ENCODE measurements at places on chromosomes 6 and 20. TPM values are rescaled to one million over a fixed set of nuclear protein-coding genes. Genes with fewer than 3 reads are reported as not detected.
A peak's percentile ranks its signal among the peaks of the same experiment; 100 is the strongest.

GRCh38 chr6:81556551-81556950 is 195.9 kb downstream of the TENT5A start:
- no peak overlapping the region for H3K27ac ChIP-seq
- no peaks in the 10 kb centered on the region for H3K27me3 ChIP-seq
- peaks cover 7% of the 10 kb centered on the region for H3K4me1 ChIP-seq
- DNase-seq: no peak
- no peaks in the 10 kb centered on the region for H3K36me3 ChIP-seq
- H3K4me3 ChIP-seq: no peak overlapping the region

DNA sequence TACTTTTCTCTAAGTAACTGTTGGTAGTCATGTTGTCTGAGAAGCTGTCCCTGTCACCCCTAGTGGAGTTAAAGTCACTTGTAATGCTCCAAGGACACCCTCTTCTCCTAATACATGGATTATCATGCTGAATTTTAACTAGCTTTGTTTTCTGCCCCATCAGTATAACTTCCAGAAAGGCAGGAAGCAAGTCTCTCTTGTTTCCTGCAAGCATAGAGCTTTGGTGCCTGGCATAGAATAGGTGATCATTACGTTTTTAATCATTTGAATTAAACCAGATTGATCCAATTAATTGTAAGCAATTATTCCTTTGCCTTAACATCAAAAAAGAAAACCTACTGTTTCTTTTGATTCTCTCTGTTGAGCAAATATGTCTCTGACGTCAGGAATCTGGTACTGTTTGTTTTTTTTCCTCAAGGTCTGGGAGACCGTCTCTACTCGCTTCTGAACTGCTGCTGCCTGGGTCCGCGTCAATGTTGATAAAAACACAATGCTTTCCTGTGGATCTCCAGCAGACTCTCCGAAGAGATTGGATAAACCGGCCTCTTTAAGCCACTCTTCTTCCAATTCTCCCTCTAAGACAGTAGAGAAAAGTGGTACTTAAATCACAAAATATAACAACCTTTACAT is 71.8 kb downstream of the ARHGAP18 start:
- H3K27ac ChIP-seq: no peak overlapping the region
- no peak overlapping the region for H3K4me3 ChIP-seq
- H3K36me3 ChIP-seq: no peaks in the 10 kb centered on the region
- DNase-seq: peak; percentile 91

- H3K4me3 ChIP-seq: peak overlapping the region; percentile 24
- no peaks in the 10 kb centered on the region for H3K36me3 ChIP-seq
- peaks cover 9% of the 10 kb centered on the region for H3K4me1 ChIP-seq
Measured at GRCh38 chr6:106510090-106510970, 119.0 kb downstream of the RTN4IP1 start.

- H3K4me3 ChIP-seq: no peak overlapping the region
- no peak overlapping the region for H3K27ac ChIP-seq
- DNase-seq: no peak
Measured at GRCh38 chr6:56241124-56241802, 6.1 kb downstream of the COL21A1 start.

- peaks cover 7% of the 10 kb centered on the region for H3K4me1 ChIP-seq
- DNase-seq: peak; percentile 85
- H3K27ac ChIP-seq: peak overlapping the region; percentile 87
Measured at GRCh38 chr20:35886537-35886936, 67.8 kb downstream of the SCAND1 start.

DNA sequence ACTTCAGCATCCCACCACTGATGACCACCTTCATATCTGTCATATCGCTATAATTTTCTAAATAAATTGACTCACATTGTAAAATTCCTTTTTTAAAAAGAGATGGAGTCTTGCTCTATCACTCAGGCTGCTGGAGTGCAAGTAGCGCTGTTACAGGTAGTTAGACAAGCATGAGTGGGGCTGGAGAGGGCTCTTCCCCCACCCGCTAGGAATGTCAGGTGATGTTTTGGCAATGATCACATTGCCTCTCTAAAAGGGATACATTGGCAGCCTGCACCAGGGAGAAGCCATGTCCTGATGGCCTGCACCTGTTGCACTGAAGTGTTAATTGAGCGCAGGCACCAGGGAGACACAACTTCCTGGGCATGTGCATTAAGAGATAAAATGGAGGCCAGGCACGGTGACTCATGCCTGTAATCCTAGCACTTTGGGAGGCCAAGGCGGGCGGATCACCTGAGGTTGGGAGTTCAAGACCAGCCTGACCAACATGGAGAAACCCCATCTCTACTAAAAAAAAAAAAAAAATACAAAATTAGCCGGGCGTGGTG is 16.9 kb upstream of the SLC22A16 start:
- no peak overlapping the region for H3K4me3 ChIP-seq
- peaks cover 32% of the 10 kb centered on the region for H3K4me1 ChIP-seq
- DNase-seq: no peak
- no peaks in the 10 kb centered on the region for H3K36me3 ChIP-seq

DNA sequence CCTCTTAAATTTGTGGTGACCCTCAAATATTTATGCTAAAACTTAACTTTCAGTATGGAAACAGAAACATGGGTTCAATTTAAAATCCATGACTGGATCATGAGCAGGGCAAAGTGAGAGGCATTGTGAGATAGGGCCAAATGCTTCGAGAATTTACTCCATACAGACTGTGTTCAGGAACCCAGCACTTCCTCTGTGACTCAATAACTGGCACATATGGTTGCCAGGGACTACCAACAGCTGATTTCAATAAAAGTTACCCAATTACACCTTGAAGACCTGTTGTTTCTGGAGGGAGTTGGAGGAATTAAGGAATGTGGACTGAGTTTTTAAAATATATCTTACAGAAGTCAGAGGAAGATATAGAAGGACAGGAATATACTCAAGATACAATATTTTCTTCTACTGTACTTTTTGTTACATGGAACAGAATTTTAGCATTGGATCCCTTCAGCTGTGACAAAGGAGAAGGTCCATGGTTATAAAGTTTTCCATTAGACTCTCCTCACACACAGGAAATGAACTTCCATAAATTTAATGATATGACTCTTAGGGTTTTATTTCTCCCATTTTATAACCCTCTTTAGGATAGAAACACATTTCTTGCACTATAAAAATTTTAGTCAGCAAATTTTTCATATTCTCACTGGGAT is 258.5 kb downstream of the KHDC1L start:
- H3K4me1 ChIP-seq: peaks cover 7% of the 10 kb centered on the region
- no peaks in the 10 kb centered on the region for H3K27me3 ChIP-seq
- H3K4me3 ChIP-seq: no peak overlapping the region
- no peak overlapping the region for H3K27ac ChIP-seq

DNA sequence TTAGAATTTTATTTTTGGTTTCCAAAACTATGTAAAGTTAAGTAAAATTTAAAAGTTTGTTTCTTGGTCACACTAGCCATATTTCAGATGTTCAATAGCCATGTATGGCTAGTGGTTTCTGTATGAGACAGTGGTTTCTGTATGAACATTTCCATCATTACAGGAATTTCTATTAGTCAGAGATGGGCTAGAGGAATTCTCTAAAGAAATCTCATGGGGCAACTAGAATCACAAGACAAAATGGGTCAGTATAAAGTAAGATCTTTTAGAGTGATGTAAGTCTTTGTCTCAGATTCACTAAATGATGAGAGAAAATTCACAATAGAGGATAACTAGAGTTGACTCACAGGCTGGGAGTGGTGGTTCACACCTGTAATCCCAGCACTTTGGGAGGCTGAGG is 149.0 kb downstream of the FUT9 start:
- no peak overlapping the region for H3K27ac ChIP-seq
- no peak for DNase-seq
- no peak overlapping the region for H3K4me3 ChIP-seq
- no peaks in the 10 kb centered on the region for H3K27me3 ChIP-seq
- H3K4me1 ChIP-seq: no peaks in the 10 kb centered on the region

- H3K36me3 ChIP-seq: no peaks in the 10 kb centered on the region
- peaks cover 14% of the 10 kb centered on the region for H3K4me1 ChIP-seq
- H3K27ac ChIP-seq: no peak overlapping the region
- no peak for DNase-seq
- no peaks in the 10 kb centered on the region for H3K27me3 ChIP-seq
- H3K4me3 ChIP-seq: no peak overlapping the region
Measured at GRCh38 chr6:36120539-36120938, 9.8 kb upstream of the MAPK13 start.

GRCh38 chr20:9467995-9468394 is 46.4 kb upstream of the LAMP5 start:
- no peak for DNase-seq
- no peak overlapping the region for H3K4me3 ChIP-seq
- H3K4me1 ChIP-seq: no peaks in the 10 kb centered on the region
- H3K27me3 ChIP-seq: no peaks in the 10 kb centered on the region
- no peak overlapping the region for H3K27ac ChIP-seq

DNA sequence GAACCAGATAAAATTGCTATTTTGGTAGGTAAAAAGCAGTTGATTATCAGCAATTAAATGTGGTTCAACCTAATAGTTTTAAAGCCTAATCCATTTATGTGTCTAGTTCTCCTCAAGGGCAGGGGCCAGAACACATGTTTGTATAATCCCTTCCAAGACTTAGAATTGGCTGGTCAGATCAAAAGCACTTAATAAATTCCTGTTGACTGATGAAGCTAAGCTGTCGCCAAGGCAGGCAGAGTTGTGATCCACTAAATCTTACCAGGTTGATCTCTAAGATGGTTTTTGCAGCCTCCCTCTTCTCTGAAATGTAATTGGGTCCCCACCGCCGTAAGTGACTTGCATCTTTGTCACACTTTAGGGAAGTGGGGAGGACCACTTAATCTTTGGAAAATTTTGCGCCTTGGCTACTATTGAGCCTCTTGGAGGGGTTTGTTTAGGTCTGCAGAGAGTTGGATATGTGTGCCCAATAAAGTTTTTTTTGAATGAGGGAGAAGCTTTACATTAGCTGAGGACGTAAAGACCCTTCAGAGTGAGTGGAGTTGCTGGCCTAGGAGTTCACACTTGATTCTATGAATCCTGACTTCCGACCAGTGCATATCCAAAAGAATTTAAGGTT is 65.9 kb downstream of the PHF20 start:
- no peak overlapping the region for H3K27ac ChIP-seq
- no peaks in the 10 kb centered on the region for H3K27me3 ChIP-seq
- H3K4me3 ChIP-seq: no peak overlapping the region
- no peaks in the 10 kb centered on the region for H3K4me1 ChIP-seq
- no peak for DNase-seq

DNA sequence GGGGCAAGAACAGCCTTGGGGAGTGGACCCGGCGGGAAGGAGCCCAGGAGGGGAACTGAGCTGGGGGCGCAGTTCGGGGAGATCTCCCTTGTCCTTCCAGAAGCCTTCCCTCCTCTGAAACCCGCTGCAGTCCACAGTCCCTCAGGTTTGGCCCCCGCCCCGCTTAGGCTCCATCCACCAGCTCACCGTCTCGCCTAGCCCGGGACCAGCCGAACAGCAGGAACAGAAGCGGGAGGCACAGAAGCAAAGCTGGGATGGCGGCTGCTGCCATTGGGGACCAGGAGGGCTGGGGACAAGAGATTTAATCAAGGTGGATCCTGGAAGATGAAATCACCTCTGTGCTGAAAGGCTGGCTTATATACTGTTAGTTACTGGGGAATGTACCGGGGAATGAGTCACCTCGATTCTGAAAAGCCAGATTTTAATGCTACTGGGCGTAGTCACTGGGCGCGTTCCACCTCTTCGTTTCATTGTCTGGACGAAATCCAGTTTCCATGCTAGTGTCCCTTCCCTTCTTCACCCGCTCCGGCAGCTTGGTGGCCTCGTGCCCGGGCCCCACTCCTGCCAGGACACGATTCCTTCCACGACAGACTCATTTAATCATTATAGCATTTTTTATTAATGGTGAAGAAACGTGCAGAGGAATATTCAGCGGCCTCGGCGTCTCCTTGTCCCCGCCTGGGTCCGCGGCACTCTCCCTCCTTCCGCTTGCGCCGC is at the start of gene RAET1L:
RAET1L (minus strand) TSS at position 332 of the 717 bp plus-strand sequence; CDS start at position 271, 61 bp downstream.
- DNase-seq: no peak
- no peak within 1 kb of the TSS for H3K4me3 ChIP-seq
- H3K27me3 ChIP-seq: peaks cover 90% of the 10 kb centered on the region
- no peaks in the 10 kb centered on the region for H3K36me3 ChIP-seq
- H3K27ac ChIP-seq: no peak within 1 kb of the TSS
- no peaks in the 10 kb centered on the region for H3K4me1 ChIP-seq

DNA sequence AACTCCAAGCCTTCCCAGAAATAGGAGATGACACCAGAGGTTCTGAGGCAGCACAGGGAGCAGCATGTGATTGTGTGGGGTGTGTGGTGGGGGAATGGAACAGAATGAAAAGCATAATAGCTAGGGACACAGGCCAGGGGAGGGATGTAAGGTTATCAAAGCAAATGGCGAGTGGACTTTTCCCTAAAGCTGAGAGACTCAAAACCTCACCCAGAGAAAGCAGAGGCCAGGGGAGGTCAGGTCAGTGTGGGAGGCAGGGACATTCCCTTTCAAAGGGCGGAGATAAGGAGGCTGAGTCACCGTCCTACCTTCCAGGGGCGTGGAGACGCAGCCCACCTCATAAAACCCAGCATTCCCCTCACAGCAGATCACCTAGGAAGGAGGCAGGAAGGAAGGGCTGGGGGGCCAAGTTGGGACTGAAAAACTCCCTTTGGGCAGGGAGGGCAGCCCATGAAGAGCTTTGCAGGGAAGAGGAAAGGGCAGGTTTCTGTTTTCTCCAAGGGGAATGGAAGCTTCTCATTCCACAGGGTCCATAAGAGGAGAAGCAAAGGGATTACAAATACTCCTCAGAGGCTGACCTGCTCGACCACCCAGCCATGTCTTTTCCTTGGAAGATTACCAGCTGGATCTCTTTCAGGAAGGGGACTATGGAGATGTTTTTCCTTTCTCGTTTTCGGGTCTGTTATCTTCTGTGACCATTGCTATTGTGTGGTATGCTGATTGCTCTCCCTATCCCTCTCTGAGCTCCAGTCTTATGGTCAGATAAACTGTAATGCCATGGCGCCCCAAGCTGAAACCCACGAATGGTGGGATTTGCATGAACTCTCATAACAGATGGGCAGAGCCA is 9.6 kb upstream of the LY6G5C start:
- H3K4me3 ChIP-seq: no peak overlapping the region
- H3K27ac ChIP-seq: no peak overlapping the region
- DNase-seq: no peak
- H3K27me3 ChIP-seq: no peaks in the 10 kb centered on the region

GRCh38 chr6:123990376-123990775 is 186.7 kb downstream of the NKAIN2 start:
- H3K36me3 ChIP-seq: no peaks in the 10 kb centered on the region
- no peak for DNase-seq
- no peak overlapping the region for H3K27ac ChIP-seq
- peaks cover 15% of the 10 kb centered on the region for H3K4me1 ChIP-seq

- peak overlapping the region; percentile 55 for H3K27ac ChIP-seq
- no peaks in the 10 kb centered on the region for H3K4me1 ChIP-seq
- no peaks in the 10 kb centered on the region for H3K27me3 ChIP-seq
- peak overlapping the region; percentile 61 for H3K4me3 ChIP-seq
- H3K36me3 ChIP-seq: no peaks in the 10 kb centered on the region
- peak; percentile 24 for DNase-seq
Measured at GRCh38 chr20:5127204-5127858, 523 bp downstream of the CDS2 start.

- no peaks in the 10 kb centered on the region for H3K36me3 ChIP-seq
- H3K27ac ChIP-seq: no peak overlapping the region
- no peaks in the 10 kb centered on the region for H3K4me1 ChIP-seq
- DNase-seq: no peak
- H3K27me3 ChIP-seq: no peaks in the 10 kb centered on the region
Measured at GRCh38 chr6:154841109-154841508, 107.9 kb downstream of the SCAF8 start.

NKX2-4 gene
- not detected for polyA plus RNA-seq

SNAI1 gene
- polyA plus RNA-seq: 7.8 TPM

ZC3H12D gene
- polyA plus RNA-seq: 0.29 TPM

LAMP5 gene
- 0.35 TPM for polyA plus RNA-seq

OLIG3 gene
- not detected for polyA plus RNA-seq

CST5 gene
- 0.56 TPM for polyA plus RNA-seq

TULP1 gene
- polyA plus RNA-seq: 0.92 TPM

KIFC1 gene
- polyA plus RNA-seq: 9.4 TPM

CLVS2 gene
- not detected for polyA plus RNA-seq
